ENCODE measurements at places on chromosomes 3 and 15.
A peak's percentile ranks its signal among the peaks of the same experiment; 100 is the strongest.

GRCh38 chr3:40718681-40719080, 193.9 kb downstream of the ZNF621 start:
- no peak for DNase-seq

DNA sequence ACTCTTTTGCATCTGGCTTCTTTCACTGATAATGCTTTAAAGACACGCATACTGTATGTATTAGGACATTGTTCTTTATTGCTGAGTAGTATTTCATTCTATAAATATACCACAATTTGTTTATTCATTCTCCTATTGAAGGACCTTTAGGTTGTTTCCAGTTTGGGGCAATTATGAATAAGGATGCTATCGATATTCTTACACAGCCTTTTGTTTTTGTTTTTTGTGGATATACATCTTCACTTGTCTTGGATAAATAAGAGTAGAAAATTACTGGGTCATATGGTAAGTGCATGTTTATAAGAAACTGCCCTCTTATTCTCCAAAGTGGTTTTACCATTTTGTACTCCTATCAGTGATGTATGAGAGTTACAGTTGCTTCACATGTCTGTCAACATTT, 61.8 kb upstream of the GOLGA6B start:
- DNase-seq: no peak

GRCh38 chr3:128549283-128550112, 56.5 kb upstream of the GATA2 start:
- peak; percentile 29 for DNase-seq

DNA sequence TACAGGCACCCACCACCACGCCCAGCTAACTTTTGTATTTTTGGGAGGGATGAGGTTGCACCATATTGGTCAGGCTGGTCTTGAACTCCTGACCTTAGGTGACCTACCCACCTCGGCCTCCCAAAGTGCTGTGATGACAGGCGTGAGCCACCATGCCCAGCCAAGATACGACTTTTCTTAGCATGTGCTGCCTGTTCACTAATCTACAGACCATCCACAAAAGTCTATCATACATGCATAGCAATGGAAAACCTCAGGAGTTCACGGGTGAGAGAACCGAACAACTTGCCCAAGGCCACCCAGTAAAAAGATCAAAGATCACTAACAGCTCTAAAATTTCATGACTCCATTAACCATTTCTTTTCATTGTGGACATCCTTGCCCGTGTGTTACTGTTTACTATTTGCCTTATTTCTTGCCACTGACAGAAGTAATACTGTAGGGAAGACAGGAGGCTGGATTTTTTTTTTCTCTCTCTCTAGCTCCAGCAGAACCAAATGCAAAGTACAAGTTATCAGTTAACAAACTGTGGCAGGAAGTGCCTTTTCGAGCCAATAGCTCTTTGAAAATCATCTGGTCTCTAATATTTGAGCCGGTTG, 92.3 kb downstream of the FOXP1 start:
- no peak for DNase-seq

DNA sequence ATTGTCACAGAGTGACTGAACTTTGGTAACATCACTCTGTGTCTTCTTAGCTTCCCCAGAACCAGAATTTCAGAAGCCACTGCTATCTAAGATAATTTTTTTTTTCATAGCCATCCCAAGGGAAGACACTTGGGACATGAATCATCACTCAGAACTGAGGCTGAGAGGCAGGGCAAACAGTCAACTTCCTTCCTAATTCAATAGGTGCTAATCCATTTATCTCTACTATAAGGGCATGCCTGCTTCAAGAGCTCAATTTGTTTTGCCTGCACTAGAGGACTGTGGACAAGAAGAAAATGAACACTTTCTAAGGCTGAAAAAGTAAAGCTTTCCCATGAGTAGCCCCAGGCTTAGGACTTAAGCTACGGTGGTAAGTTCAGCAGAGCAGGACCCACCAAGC, 56.7 kb upstream of the MYRIP start:
- DNase-seq: no peak

DNA sequence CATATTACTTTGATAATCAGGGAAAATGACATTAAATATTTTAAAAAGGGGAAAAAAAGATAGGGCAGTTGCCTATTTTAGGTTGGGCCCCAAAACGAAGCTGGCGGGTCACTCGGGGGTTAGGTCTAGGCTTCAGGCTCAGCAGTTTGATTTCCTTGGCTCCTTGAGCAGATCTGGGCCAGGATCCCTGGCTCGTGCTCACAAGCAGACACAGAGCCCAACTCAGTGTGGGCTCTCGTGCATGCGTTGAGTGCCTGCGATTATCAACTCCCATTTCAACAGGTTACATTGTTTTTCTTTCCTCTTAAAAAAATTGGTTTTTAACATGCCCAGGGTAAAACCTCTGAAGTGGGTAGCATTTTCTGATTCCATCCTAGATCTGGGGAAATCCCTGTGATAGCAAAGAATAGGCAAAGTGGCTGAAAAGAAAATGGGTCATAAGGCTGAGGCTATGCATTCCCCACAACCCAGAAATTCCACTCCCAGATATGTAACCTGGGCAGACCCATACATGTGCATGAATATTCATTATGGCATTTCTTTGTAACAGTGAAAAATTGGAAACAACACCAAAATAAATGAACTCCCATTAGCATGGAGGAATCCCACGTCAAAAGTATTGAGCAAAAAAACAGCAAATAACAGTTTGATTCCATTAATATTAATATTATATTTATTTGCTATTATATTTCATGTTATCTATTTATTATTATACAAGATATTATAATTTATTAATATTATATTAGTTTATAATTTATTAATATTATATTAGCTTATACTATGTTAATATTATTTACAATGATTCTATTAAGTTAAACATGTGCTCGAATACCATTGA, 27.8 kb downstream of the FAM43A start:
- DNase-seq: no peak

Data from BJ (cell line).